ENCODE measurements at places on chromosomes 3 and 15. TPM values are rescaled to one million over a fixed set of nuclear protein-coding genes. Genes with fewer than 3 reads are reported as not detected.

GRCh38 chr15:79352206-79352605, 41.3 kb downstream of the TMED3 start:
- DNase-seq: no peak

CACNA2D3 gene
- total RNA-seq: not detected

DNA sequence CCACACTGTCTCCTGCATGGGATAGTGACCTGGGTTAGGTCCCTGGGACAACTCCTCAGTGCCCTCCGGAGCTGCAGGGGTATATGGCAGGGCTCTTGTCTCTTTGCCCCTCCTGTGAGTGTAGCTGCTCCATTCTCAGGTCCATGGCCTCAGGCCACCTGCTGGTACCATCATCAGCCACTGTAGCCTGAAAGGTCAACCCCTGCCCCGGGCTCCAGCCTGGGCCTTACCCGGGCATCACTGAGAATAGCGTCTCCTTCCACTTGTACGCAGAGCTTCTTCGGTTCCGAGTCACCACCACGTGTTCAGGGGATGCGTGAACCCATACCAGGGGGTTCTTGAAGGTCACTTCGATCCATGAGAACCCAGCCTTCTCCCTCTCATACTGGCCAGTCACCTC, 13.8 kb downstream of the ITIH4 start:
- no peak for DNase-seq

DNA sequence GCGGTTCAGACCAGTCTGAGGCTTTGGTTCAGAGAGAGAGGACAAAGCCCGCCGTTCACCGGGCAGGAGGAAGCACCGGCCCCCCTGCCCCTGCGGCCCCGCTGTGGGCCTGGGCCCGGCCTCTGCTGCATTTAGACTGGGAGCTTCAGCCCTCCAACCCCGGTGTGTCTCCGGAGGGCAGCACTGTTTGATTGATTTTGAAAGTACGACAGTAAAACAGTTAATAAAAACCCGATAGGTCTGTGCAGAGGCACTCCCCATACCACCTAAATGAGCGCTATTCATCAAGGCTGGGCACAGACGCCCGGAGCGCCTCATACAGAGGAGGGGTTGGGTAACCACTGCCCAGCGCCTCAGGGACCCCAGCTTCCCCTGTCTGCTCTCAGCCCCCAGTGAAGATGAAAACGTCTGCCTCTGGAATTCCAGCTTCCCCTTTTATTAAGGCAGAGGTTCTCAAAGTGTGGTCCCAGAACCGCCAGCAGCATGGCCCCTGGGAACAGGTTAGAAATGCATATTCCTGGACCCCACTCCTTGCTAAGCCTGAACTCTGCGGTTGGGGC, 256.7 kb upstream of the TLE3 start:
- DNase-seq: no peak

DNA sequence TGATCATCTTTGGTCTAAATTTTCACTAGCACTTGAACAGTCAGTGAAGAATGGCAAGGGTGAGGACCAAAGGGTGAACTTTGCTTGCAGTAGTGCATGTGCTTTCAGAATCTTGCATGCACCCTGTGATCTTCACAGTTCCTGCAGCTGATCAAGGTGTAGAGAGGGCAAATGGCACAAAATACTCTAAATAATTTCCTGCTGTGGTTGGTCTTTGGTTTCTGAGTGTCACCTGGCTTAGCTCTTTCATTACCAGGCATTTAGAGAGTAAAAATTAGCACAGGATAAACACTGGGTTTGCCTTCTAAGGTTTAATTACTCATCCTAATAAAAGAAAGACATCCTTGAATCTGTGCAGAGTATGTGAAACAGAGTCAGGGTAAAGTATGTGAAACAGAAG, 11.4 kb downstream of the TIPARP start:
- DNase-seq: no peak

DNA sequence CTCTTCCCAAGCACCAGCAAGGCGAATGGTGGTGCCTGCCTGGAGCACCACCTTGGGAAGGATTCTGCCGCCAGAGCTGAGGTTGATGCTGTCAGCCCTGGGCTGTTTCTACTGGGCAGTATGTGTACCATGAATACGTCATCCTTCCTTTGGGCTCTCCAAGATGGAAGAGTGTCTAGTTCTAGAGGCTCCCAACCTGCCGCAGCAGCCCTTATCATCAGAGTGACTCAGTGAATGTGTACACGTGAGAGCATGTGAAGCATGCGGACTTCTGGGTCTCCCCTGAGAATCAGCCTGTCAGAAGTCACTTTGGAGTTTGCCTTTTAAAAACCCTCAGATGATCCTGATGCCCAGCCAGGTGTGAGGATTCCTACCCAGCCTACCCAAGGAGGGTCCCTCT, 20.9 kb downstream of the PLA2G4D start:
- DNase-seq: no peak

DNA sequence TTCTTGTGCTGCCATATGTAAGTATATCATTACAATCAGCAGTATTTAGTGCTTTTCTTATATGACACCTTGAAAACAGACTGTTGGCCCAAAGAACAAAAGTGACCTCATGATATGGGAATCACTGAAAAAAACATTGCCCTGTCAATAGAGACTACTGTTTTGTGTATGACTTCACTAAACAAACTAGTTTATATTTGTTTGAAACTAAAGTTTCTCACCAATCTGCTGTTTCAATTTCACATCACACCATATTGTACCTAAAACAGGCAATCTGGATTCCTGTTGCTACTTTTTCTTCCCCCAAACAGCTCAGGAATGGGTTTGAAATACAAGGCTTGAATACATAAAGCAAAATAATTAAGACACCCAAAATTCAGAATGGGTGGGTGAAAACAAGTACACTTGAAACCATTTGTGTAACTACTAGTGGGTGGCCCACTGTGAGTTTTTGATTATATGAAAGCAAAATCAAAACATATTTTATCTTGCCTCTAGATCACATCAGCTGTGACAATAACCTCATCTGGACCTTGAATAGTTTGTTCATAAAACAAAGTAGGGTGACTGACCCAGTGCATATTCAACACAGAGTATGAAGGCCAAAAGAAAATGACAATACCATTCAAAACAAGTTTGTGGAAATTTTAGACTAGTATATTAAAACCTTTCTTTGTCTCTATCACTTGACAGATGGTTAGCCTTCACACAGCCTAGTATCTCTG, 5.9 kb downstream of the ZBTB20 start:
- DNase-seq: no peak

PLSCR4 gene
- total RNA-seq: 18.9 TPM

IRAK2 gene
- total RNA-seq: 1.6 TPM

A4GNT gene
- not detected for total RNA-seq

GRCh38 chr3:42463093-42463492, 39.4 kb upstream of the VIPR1 start:
- no peak for DNase-seq

- no peak for DNase-seq
Observed at GRCh38 chr3:149235599-149236424, 14.2 kb upstream of the CP start.

DNA sequence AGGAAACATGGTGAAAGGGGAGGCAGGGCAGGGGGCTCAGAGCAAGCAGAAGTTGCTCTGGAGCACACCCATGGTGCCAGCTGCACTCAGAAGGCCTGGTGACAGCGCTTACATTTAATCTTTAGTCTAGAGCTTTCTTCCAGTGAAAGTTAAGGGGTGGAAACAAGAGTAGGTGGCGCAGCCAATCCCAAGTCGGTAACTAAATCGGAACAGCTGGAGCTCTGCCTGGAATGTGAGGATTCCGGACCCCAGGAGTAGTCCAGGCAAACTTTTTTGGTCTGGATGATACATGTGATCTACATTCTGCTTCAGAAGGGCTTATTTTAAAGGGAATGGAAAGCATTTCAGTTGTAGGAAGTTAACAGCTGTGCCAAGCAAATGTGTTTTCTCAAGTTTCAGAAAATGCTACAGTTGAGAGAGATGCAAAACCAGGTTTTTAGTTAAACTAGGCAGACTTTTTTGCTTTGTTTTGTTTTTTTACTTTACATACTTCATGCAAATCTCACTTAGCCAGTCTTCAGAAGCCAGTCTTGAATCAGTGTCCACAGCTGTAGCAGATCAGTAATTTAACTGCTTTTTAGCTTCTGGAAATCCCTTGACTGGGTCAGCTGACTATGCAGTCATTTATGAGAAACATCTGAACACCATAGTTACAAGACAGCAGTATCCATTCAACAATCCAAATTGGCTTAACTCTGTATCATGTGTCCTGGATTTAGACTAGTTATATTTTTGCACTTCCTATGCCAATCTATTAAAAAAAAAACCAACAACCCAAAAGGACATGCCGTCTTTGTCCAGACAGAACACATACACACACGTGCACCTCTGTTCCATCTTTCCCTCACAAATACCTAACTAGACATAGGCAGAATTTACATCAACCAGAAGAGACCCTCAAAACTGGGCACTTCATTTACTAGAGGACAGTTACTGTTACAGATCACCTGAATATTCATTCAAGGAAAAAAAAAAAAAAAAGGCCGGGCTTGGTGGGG, 33.2 kb downstream of the ZNF106 start:
- no peak for DNase-seq

IQCF5 gene
- total RNA-seq: not detected

FBXO40 gene
- total RNA-seq: 0.08 TPM

DNA sequence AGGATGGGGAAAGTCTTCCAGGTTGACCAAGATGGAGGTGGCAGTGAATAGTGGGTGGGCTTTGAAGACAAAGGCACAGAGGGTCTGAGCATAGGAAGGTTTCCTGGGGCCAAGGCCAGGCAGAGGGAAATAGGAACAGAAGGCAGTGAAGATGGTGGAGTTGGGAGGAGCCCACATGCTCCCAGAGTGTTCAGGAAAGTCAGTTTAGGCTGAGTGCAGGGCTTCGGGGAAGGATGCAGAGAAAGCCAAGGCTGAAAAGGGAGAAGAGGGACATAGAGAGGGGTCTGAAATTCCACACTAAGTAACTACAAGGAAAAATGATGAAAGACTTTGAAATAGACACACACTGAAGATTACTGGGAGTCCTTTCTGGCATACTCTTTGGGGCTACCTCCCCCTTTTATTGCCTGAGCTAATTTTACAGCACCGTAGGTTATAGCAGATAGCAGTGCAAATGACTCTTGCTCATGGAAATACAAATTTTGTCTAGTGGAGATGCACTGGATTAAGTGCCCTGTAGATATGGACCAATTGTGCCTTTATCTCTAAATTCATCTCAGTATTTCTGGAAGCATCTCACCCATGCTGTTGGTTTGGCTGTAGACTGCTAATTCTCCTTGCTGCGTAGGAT, 3.8 kb downstream of the CX3CR1 start:
- no peak for DNase-seq

NGRN gene
- total RNA-seq: 116 TPM

SLC24A5 gene
- total RNA-seq: not detected

FEZF2 gene
- total RNA-seq: not detected

GRCh38 chr3:184481984-184482671, 79.5 kb upstream of the EPHB3 start:
- no peak for DNase-seq

DNA sequence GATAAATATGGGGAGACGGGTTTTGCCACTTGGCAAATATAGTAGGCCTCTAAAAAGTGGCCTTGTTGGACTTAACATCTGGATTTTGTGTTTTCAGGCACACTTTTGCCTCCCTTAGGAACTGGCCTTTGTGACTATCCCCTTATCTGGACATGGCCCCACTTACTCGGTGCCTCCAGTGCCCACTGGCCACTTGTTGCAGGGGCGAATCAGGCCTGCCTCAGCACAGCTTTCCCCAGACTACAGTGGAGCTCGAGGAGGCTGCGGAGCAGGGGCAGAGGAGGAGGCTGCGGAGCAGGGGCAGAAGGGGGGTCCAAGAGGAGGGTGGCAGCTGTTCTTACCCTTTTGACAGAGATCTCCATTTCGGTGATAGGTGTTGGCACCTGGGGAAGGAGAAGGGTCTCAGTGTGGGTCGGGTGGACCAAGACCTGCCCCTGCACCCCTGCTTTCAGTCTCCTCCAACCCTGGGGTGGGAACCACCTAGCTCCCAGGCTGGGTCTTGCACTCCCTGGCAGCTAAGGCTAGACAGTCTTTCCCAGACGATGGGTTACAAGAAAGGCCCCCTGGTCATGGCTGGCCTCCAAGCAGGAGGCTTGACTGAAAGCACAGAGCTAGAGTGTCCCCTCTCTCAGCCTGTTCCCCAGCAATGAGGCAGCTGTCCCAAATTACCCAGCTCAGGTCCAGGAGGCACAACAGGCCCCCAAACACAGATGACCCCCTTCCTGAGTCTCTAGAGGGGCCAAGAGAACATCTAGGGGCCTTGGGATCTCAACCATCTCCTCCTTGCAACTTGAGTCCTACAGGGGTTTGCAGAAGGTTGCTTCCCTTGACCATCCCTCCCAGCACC, 6.1 kb downstream of the SEMA3G start:
- DNase-seq: no peak

EID1 gene
- total RNA-seq: 122 TPM

DNA sequence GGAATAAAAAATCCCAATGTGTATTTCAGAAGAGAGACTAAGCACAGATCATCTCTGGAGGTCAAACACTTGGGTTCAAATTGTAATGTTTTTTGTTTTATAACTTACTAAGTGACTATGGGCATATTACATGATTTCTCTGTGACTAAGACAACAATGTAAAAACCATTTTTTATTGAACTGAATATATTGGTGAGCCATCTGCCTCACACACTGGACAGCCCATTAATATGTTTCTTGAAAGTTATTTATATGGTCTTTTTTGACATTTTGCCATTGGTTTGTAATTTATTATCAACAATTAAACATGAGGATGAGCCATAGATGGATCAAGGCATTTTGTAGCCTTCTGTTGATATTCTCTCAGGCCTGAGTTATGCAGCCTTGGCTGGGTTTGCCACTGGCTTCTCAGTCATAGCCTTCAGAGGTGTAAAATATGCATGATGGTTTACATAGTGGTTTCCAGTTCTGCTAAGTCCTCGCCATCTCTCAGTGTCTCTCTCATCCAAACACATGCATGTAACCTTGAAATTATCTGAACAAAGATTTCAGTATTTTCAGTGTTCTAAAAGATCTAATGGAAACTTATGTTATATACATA, 997.2 kb downstream of the DIPK2A start:
- DNase-seq: no peak

CEMIP gene
- total RNA-seq: 146 TPM

- DNase-seq: no peak
Observed at GRCh38 chr3:66392512-66392911, 108.3 kb downstream of the LRIG1 start.

DNA sequence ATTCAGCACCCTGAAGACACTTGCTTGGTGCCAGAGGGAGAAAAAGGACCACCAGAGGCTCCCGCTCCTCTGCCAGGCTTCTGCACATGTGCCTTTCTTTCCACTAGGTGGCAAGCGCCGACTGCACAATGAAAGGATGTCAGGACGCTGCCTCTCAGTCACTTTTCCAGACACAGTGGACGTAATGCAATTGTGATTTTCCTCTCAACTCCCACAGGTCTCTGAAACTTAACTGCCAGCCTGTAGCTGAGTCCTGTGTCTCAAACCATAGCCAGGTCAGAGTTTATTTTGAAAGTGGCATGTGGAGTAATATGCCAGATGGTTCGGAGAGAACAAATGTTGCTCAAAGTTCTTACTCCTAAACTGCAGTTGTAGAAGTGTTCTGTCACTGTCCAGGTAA, 162.9 kb downstream of the ITPR1 start:
- no peak for DNase-seq

DNA sequence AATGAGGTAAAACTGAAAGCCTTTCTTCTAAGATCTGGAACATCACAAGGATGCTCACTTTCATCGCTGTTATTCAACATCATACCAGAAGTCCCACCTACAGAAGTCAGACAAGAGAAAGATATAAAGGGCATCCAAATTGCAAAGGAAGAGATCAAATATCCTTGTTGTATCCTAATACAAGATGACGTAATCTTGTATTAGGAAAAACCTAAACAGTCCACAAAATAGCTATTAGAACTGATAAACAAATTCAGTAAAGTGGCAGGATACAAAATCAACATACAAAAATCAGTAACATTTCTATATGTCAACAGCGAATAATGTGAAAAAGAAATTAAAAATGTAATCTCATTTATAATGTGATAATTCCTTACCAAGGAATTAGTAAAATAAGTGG, 195.1 kb upstream of the CBLB start:
- DNase-seq: no peak

CPB1 gene
- not detected for total RNA-seq
